T-cell (primary cell): ENCODE measurements at places on chromosomes 16 and 17. TPM values are rescaled to one million over a fixed set of nuclear protein-coding genes. Genes with fewer than 3 reads are reported as not detected.

ASB16 gene
- total RNA-seq = not detected

DNA sequence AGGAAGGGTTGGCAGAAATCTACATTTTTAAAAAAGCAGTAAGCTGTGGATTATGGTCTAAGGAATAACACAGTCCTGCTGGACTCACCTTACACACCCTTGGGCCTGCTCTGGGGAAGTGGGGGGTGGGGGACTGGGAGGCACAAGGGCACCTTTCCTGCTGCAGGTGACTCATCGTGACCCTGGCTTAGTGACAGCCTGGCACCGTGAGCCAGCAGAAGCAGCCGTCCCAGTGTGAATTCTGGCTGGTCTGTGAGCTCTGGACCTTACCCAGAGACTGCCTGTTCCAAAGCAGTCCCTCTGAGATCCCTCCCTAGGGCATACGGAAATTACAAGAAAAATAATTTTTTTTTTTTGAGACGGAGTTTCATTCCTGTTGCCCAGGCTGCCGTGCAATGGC, 4.2 kb upstream of the CRK start:
- no peak for DNase-seq

- DNase-seq = peak; percentile 66
Measured at GRCh38 chr17:17356149-17356930, 53.2 kb downstream of the NT5M start.

- DNase-seq = no peak
Measured at GRCh38 chr16:84303516-84303915, 8.8 kb downstream of the WFDC1 start.

KRT24 gene
- not detected for total RNA-seq

RAB37 gene
- 31.2 TPM for total RNA-seq

ITGA2B gene
- total RNA-seq = 0.41 TPM
